ENCODE measurements at places on chromosomes 5 and 9.

GRCh38 chr5:95262933-95263660 is 21.8 kb downstream of the MCTP1 start:
- no peak for DNase-seq

DNA sequence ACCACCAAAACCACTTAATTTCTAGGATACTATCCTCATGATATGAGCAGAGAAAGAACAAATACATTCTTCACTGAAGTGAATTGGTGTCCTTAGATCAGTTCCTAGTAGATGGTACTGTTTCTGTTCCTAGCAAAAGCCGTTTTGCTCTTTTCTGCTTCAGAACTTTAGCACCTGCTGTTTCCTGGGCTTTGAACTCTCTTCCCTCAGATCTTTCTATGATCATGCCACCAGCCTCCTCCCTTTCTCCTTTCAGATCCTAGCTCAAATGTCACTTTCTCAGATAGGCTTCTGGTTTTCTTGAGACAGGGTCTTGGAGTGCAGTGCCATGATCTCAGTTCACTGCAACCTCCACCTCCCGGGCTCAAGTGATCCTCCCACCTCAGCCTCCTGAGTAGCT is 118.0 kb downstream of the EGFLAM start:
- DNase-seq = no peak

DNA sequence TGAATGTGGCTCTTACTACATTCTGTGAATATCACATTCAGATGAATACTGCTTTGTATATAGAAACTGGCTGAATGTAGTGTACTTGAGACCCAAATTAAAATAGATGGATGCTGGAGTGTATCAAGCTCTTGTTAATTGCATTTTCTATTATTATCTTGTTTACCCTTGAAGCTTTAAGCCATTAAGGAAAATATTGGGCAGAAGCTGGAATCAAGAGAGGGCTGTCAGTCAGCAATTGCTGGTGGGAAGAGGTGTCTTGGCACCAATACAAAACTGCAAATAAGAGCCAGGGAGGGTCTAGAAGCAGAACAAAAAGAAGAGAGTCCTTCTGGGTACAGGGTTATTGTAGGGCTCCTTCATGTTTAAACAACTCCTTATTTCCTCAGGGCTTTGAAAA is 38.8 kb downstream of the MUSK start:
- DNase-seq = no peak

GRCh38 chr5:179345433-179346321 is at the start of gene ADAMTS2:
Gene ADAMTS2 (minus strand): TSS chr5:179345461. CDS start chr5:179345328, 133 bp downstream.
- peak; percentile 80 for DNase-seq

- DNase-seq = no peak
These were observed 42.6 kb downstream of the RAI14 start for GRCh38 chr5:34698754-34699153.

DNA sequence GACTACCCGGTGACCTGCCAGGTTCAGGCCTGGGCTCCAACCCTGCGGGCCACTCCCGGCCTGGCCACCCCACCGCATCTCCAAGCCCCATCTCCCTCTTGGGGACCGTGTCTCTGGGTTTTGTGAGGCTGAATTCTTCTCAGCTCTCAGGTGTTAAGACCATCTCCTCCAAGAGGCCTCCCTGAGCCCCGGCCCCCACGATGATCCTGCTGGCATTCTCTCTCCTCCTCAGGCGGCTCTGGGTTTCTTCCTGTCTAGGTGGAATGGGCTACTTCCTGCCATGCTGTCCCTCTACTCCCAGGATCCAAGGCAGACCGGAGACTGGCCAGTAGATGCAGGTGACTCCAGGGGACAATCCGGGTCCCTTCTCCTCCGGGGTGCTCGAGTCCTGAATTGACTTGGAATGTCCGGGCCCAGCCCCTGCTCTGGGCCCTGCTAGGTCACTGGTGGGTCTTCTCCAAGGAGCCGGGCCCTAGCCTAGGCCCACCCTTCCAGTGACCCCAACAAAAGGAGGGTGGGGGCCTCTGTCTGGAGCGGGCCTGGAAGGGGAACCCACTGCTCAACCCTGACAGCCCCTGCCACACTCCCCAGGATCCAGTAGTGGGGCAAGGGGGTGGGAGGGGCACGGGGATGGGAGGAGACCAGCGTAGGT is 219.8 kb downstream of the C9orf50 start:
- peak; percentile 10 for DNase-seq

GRCh38 chr9:124879226-124879625 is 17.3 kb downstream of the ARPC5L start:
- no peak for DNase-seq

DNA sequence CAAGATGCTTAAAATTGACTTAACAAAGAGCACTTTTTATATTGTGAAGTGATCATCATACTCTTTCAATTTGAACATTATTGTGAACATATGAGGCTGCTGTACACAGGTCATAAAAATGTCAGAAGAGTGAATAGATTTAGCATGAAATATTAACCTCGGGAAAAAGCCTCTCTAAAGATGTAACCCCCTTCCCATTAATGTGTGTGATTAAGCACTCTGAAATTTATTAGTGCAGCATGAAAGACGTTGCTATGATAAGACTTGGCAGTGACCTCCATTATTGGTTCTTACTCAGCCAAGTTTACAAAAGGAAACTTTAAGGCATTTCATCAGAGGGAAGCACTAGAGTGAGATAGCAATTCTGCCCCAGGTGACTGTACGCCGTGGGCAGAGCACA is 326.5 kb downstream of the NTRK2 start:
- DNase-seq = no peak

- peak; percentile 72 for DNase-seq
These were observed at the start of gene SPACA9 for GRCh38 chr9:132878695-132879456. Gene SPACA9 (plus strand): TSS chr9:132878898. CDS start chr9:132883948, 5,050 bp downstream.

GRCh38 chr5:172165465-172165864 is 22.6 kb downstream of the STK10 start:
- DNase-seq = no peak

GRCh38 chr5:139982975-139983240 is 60.2 kb downstream of the NRG2 start:
- no peak for DNase-seq

DNA sequence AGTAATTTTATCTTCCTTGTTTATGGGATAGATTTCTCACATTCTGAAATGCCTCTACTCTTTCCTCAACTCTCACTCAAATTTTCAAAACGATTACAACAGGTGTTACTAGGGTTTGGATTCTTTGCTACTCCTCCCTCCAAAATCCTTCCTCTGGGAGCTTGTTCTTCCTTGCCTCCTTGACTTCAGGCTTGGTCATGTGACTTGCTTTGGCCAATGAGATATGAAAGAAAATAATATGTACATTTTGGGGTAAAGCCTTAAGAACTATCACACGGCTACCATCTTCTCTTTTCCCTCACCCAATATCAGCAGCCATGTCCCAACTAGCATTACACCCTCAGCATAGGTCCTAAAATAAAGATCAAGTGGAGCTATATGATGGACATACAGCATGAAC is 28.8 kb upstream of the SLC1A1 start:
- DNase-seq = no peak

Data from psoas muscle (tissue), 8 donors.